ENCODE measurements at places on chromosomes 6 and 20.

DNA sequence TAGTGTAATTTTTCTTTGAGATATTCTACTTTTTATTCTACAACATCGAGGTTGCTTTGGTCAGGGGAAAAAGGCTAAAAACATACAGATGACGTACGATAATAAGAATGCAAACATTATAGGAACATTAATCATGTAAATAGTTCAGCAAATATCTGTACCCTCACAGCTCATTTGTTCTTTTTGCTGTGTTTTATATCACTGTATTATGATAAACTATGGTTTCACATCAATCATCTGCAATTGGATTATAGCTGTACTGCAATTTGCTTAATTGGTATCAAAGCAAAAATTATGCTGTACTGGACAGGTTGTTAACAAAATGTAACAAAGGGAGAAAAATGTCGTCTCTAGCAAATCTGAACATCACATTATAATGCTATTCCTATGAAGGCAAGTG is 597.1 kb downstream of the EPHA7 start:
- DNase-seq: no peak

DNA sequence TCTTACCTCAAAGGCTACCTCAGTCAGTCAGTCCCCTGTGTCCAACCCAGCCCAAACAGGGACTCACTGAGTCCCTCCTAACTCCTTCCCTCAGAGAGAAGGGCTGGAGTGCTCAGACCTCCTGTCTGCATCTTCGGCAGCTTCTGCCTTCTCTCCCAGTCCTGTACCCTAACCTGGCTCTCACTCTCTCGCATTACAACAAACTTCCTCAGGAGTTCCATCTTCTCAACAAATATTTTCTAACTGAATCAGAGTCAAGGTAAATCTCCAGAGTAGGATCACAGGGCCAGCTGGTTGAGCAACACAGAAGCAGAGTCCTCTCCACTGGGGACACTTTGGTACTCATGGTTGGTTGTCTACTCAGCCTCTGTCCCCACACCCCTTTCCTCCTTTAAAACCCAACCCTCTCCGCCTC is 92.3 kb downstream of the MRPL14 start:
- DNase-seq: no peak

- DNase-seq: peak; percentile 19
Measured at GRCh38 chr6:8556370-8557013, 121.1 kb upstream of the SLC35B3 start.

GRCh38 chr6:170224694-170225660 is 65.9 kb downstream of the DLL1 start:
- DNase-seq: no peak

- DNase-seq: no peak
Measured at GRCh38 chr20:50930976-50931305, 296 bp downstream of the ADNP start.

DNA sequence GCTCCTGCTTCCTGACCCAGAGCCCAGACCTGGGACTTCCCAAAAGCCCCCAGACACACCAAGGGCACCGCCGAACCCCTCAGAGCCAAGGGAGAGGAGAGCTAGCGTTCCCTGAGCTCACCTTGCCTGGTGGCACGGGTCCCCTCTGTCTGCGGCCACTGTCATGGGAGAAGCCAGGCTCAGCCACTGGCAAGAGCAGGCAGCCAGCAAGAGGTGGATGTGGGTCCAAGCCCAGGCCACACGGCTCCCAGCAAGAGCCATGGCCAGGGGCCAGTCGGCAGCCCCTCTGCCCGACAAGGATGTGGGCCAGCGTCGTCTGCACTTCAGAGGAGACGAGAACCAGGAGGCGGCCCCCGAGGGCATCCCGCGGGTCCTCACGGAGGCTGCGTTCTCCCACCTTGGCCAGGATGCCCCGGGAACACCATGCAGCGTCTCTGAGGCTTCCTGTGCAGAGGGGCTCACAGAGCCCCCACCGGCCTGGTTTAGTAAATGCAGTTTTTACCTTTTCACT is 2.2 kb upstream of the PPDPF start:
- DNase-seq: no peak

DNA sequence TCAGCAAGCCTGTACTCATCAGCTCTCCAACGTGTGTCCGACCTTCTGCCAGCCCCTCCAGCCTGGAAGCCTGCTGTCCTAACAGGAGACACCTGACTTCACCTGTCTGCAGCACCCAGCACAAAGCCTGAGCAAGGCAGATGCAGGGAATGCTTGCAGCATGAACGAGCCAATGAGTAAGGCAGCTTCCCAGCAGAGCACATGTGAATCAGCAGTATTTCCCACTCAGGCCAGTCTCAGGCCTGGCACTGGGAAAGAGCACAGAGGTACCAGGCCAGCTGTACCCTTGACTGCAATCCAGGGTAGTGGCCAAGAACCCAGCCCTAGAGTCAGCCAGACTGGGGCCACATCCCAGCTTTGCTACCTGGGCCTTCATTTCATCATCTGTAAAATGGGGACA is 120.8 kb downstream of the MAFB start:
- DNase-seq: no peak

DNA sequence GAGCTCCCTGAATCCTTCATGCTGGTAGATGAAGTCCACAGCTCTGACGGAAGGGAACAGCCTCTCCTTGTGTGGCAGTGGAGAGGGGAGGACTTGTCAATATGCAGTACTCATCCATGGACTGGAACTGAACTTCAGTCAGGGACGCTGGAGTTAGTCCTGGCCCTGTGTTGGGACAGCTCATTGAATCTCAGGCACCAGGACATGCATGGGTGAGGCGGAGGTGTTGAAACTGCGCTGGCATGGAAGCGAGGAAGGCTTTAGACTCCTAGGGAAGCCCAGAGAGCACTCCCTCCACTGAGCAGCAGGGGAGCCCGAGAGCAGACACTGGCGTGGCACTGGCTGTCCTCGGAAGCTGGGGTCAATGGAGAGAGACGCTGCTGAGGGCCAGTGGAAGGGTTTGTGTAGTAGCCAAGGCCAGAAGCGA is 161.3 kb upstream of the GGTLC1 start:
- no peak for DNase-seq

DNA sequence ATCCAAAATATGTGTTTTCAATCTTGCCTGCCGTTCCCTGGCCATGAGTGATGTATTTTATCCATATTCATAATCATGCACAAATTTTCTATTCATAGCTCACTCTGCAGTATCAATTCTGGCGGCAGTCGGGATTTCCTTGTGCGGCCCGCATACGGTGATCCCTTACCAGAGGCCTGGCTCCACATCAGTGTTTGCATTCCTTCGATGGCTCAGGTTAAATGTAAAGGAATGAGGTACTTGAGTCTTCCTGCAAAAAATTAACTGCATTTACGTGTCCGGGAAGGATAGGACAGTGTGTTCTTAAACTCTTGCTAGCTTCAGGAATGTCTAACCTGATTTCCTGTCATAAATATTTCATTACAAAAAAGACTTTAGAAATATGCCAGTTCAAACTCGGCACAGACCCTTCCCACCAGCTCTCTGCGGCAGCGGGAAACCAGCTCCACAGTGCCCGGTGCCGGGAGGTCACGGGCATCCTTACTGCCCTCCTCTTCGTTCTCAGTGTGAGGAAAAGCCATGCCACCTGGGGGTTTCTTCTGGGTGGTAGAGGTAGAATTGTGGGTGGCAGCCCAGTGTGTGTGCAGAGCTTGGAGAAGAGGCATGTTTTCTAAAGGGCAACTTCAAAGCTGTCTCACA is 154.5 kb downstream of the MOXD1 start:
- no peak for DNase-seq

GRCh38 chr6:10886691-10887502 is at the start of gene SYCP2L:
SYCP2L (plus strand) TSS chr6:10887052; CDS start chr6:10887127, 75 bp downstream.
- DNase-seq: peak; percentile 65

DNA sequence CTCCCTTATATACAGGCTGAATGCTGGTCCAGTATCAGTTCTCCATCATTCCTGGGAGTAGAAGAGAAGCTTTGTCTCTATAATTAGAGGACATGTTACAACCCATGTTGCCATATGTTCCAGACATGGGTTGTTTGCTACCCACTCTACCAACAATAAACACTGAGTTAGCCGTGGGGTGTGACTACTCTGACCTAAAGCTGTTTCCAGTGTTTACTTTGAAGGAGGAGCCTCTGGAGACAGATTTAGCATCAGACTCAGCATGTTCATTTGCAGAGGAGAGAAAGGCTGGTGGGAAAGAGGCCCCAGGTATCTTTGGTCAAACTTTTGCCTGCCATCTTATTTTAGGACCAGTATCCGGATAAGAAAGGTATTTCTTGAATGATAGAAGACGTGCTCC is 157.9 kb upstream of the SNX9 start:
- no peak for DNase-seq

- DNase-seq: no peak
Measured at GRCh38 chr6:165266621-165267020, 42.8 kb downstream of the C6orf118 start.

DNA sequence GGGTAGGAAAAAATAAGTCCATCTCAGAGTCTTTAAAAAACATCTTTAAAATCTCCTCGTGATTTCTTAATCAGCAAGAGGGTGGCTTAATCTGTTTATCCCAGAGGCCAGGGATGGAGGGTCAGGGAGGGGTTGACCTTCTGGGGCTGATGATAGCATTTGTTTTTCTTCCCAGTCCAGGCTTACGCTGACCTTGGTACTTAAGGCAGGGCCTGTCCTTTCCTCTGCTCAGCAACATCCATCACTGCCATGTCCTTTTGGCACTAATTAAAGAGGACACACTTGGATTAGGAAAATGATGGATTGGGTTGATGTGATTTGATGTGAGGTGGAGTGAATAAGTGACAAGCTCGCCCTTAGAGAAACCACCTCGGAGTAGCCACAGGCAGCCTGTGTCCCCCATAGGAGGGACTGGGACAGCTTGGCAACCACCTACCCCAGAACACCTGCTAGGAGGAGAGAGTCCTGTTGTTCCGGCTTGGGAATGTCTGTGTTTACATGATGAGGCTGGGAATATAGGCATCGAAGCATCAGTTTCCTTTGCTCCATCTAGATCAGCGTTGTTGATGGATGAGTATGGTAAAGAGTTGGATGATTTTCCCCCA is 44.2 kb downstream of the PHACTR3 start:
- DNase-seq: no peak

DNA sequence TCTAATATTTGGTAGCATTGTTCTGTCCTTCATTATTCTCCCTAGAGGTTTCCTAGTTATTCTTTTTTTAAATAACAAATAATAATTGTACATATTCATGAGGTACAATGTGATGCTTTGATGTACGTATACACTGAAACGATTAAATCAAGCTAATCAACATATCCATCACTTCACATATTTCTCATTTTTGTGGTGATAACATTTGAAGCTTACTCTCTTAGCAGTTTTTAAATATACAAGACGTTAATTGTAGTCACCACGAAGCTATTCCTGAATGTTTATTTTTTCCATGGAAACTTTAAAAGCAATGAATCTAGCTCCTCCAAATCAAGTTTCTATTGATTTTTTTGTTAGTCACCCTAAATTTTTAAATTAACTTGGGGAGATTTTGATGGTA is 116.5 kb upstream of the PRND start:
- DNase-seq: no peak

DNA sequence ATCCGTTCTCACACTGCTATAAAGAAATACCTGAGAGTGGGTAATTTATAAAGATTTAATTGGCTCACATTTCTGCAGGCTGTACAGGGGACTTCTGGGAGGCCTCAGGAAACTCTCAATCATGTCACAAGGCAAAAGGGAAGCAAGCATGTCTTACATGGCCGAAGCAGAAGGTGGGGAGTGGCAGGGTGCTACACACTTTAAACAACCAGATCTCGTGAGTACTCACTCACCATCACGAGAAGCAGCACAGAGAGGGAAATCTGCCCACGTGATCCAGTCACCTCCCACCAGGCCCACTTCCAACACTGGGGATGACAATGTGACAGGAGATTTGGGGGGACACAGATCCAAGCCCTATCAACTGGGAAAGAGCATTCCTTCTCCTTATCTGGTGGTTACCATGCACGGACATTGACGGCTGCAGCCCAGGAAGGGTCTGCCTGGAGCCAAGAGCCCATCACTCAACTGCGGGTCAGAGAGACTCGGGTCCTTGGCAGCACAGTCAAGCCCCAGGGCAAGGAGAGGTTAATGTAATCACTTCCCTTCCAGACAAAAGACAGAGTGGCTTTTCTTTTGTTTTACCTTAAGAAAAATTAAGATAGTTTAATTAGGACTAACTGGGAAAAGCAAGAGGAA is 112.3 kb upstream of the CST7 start:
- no peak for DNase-seq

DNA sequence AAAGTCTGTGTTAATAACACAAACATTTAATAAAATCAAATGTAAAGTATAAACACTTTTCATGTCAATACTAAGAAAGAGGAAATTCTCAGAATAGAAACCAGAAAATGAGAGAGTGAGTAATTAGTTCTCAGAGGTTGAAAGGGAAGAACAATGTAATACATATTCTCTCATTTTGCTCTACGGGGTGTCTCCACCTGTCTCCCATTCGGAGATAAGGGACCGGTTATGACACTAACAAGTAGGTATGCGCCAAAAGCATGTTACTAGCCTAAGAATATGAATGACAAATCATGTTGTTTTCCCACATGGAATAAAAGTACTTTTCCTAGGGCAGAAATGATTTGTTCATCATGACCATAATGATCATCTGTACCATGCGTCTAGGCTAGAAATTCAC is 35.6 kb upstream of the PRELID3B start:
- DNase-seq: no peak

GRCh38 chr6:118720125-118720473 is 68.7 kb upstream of the CEP85L start:
- DNase-seq: no peak

DNA sequence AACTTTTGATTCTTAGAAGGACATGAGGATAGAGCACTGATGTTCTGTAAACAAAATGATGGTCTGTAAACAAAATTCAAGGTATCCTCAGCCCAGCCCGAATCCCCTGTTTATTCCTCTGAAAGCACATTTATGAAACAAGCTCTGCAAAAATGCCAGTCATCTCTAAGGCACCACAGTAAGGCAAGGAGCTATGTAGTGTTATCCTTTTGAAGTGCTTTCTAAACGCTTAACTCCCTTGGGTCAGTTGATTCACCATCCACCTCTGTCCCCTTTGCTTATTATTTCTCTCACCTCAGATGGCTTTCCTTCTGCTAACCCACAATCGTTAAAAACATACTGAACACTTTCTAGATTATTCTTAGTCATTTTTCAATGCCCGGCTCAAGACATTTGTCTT is 93.8 kb downstream of the ATXN1 start:
- DNase-seq: no peak

- DNase-seq: no peak
Measured at GRCh38 chr6:21844120-21844917, 250.8 kb downstream of the SOX4 start.

GRCh38 chr6:136586295-136586694 is 36.1 kb upstream of the MAP7 start:
- peak; percentile 93 for DNase-seq

DNA sequence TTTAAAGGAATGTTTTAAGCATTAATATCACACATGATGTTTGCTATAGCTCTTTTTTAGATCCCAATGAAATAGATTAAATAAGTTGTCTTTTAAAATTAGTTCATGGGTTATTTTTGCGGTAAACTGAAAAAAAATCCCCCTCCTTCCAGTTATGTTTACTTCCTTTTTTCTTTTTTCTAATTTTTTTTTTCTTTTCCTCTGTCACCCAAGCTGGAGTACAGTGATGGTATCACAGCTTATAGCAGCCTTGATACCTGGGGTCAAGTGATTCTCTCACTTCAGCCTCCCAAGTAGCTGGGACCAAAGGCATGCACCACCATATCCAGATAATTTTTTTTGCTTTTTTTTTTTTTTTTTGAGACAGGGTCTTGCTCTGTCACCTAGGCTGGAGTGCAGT is 17.8 kb upstream of the SCAF8 start:
- no peak for DNase-seq

- no peak for DNase-seq
Measured at GRCh38 chr6:137581019-137581707, 87.0 kb upstream of the OLIG3 start.

All from fibroblast of pulmonary artery (primary cell).